Stimulated activated memory B cell treated with anti-CD40 and anti-IgM and Interleukin-4, amounts not matched to agents 10 μg/mL and 1 μg/mL and 100 μg/mL, for 72 hours (primary cell): ENCODE measurements at places on chromosomes 2 and 18.

DNA sequence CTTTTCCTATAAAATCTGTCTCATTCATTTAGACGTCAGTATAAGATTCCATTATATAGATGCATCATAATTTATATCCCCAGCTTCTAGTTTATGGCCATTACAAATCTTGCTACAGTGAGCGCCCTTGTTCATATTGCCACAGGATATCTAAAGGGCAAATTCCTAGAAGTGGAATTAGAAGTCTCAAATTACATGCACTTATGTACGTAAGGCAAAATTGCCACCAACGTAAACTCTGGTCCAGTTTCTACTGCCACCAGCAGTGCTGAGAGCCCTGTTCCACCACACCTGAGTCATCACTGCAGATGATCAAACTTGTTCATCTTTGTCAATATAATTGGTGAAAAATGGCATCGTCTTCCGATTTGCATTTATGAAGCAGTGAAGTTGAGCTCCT lies 90.9 kb upstream of the ID2 start:
- ATAC-seq: no peak

- no peak for ATAC-seq
Observed at GRCh38 chr2:43376523-43377198, 150.3 kb upstream of the ZFP36L2 start.

GRCh38 chr2:64263315-64263714 lies 119.1 kb upstream of the PELI1 start:
- ATAC-seq: no peak

GRCh38 chr2:163667064-163667887 lies 68.5 kb downstream of the FIGN start:
- ATAC-seq: no peak

DNA sequence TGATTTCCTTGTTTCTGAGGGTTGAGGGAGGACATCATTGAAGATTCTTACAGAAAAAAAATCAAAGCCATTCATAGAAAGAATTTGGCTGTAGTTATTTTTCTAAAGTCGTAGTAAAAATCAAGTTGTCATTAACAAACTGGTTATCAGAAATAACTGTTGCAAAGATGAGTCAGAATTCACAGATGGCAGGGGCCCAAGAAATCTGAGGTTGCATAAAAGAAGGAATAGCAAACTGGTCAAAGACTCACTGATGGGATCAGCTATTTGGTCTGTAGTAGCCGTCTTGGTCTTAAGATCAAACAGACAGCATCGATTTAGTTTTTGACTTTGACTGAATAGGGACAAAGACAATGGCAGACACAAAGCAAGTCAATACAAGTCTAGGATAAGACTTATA lies 334.3 kb downstream of the FIGN start:
- no peak for ATAC-seq

GRCh38 chr18:73887801-73888200 lies 259.8 kb downstream of the FBXO15 start:
- ATAC-seq: no peak
